Tibial artery (tissue), 4 donors: ENCODE measurements at places on chromosomes 2 and 18.

DNA sequence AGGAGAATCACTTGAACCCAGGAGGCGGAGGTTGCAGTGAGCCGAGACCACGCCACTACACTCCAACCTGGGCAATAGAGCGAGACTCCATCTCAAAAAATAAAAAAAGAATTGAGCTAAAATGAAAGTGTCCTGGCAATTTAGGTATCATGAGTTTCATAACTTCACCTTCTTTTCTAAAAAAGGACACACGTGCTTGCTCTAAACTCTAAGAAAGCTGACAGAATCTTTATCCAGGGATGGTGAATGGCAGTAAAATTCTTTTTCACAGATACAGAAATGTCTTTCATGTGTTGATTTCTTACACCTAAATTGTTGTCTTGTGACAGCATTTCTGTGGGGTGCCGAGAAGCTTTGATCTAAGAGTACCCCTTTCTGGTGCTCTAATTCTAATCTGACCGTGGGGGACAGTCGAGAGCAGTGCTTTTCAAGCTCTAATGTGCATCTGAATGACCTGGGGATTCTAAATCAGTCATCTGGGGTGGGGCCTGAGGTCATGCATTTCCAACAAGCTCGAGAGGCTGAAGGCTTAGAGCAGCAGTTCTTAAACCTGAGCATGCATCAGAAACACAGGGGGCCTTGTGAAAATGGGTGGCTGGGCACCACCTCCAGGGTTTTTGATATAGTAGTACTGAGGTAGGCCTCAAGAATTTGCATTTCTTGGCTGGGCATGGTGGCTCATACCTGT lies 42.1 kb upstream of the REL start:
- DNase-seq = no peak

GRCh38 chr18:77765468-77765867 lies 515.8 kb downstream of the GALR1 start:
- no peak for DNase-seq

GRCh38 chr2:236545814-236546480 lies 23.7 kb upstream of the ACKR3 start:
- no peak for DNase-seq

GRCh38 chr18:59070181-59070912 lies 69.3 kb upstream of the SEC11C start:
- peak; percentile 88 for DNase-seq

DNA sequence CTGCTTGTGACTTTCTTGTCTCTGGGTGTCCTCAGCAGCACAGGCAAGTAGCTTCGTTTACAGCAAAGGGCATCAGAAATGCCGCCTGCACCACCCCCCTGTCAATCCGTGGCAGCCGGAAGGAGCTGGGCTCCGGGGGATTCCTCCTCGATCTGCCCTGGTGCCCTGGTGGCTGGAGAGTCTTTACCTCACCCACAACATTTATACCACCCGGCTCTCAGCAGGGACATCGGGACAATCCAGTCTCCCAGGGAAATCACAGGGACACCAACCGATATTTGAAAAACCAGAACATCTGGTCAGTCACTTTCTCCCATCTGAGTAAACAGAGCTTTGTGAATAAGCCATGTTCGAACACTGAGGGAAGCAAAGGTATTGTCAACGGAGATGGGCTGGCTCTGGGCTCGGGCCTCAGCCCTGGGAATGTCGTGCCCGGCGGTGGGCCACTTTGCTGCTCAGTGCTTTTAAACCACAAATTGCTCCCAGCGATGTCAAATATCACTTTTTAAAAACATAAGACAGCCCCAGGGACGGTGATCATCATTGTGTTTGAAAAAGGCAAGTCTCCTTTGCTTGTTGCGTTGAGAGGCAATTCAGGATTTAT lies 210.0 kb upstream of the SALL3 start:
- DNase-seq = no peak

GRCh38 chr18:79741362-79741700 lies 56.4 kb upstream of the KCNG2 start:
- no peak for DNase-seq

GRCh38 chr2:150133623-150134022 lies 353.8 kb downstream of the RND3 start:
- DNase-seq = no peak

DNA sequence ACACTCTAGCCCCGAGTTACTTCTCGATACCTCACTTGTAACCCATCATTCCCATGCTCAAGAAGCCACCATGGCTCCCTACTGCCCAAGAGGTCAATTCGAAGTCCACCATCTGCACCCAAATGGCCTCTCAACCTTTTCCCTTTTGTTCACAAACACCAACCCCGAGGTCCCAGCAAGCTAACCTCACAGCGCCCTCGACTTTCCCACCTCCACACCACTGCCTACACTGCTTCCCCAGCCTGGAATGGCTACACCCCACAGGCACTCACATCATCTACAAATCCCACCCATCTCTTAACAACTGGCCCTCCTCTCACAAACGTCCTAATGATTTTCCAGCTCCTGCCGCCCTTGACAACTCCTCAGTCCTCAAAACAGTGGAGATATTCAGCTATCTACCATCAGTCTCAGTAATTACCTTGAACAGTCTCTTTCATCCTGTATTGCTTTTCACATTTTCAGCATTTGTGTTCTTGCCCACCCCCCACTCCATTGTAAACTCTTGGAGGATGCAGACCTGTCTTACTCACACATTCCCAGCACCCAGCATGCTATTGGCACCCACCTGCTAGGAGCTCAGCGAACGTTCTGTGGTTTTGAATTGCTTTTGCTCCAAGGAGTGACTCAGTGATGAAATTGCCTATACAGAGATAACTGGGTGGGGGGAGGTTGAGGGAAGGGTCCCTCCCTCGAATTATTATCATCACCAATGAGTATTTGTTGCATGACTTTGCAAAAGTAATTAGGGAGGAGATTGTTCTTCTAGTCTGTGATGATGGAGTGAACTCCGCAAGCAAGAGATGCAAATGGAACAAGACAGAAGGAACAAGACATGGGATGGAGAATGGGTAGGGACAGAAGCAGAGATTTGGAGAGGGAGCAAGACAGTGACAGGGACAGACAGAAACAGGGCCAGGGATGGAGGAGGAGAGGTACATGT lies 106.8 kb downstream of the CYP26B1 start:
- no peak for DNase-seq

DNA sequence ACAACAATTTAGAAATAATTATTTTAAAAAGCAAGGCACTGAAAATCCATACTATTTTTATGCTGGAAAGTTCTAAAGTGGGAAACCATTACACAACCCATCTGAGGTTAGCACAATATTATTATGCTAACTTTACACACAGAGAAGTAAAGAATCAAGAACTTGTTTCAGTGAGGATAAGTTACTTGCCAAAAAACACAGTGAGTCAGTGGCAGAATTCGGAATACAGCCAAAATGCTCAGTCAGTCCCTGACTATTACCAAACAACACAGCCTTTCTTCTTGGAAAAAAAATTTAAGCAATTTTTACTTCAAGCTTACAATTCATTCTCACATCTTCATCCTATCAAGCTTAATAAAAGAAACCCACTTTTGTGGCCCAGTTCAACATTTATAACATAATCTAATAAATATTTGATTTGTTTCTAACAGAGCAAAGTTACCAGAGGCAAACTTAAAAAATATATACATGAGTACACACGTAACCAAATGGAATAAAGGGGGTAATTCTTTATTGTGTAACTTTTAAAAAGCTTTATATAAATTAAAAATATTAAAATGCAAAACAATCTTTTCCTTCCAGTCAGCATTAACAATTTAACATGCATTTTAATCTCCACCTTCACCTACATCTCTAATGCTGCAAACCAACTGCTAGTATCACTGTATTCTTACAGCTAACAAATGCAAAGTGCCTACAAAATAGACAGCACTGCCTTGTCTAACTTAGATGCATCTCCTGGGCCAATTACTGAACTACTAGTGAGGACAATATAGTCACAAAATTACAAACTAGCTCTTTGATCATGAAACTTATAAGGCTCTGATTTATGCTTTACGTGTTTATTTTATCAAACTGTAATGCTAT lies 55.2 kb downstream of the CCDC88A start:
- DNase-seq = peak; percentile 69

DNA sequence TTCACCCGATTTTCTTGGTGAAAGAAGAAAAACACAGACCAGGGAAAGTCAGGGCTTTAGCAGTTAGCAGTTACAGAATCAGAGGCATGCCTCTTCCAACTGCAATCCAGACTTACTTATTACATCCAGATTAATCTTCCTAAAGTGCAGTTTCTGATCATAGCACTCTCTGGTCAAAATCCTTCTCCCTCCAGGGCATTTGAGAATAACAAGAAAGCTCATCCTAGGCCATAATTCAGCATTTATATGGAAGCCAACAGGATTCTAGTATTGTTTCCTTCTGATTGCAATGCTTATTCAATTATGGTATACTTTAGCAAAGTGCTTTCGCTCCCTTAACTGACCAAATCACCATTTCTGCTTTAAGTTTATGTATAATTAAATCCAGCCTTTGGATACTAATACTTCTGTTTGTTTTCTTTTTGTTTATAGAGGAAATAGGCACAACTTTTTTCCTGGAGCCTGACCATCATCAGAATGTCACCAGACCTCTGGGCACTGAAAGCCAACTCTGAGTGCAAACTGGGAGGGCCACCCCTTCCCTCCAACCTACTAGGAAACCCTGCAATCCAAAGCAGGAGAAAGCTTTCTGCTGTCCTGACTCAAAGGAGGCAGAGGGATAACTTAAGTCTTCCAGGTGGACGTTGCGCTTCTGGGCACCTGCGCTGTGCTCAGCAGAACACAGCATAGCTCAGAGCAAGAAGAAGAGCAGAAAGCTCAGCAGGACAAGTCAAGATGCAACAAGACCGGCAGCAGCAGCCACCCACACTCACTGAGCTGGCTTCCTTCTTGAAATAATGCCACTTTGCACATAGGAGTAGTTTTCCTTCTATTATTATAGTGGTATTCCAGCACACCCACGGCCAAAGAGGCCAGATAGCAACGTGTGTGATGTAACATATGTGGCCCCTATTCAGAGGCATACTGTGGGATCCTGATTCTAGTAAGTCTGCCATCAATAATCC lies 99.3 kb downstream of the STK39 start:
- no peak for DNase-seq

DNA sequence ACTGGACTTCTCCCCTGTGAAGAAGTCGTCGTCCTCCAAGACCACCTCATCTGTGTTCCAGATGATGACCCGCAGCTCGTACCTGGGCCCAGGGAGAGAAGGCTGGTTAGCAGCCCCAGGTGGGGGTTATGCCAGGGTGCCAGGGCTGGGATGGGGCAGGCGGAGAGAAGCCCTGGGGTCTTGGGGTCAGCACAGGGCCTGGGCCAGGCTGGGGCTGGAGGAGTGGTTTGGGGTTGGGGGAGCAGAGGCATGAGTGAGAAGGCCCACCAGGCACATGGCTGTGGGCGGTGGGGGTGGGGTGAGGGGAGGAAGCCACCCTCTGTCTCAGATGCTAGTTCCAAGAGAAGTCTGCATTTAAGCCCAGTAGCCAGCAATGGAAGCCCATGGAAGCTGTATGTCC lies 15.8 kb downstream of the OTOF start:
- DNase-seq = peak; percentile 46

DNA sequence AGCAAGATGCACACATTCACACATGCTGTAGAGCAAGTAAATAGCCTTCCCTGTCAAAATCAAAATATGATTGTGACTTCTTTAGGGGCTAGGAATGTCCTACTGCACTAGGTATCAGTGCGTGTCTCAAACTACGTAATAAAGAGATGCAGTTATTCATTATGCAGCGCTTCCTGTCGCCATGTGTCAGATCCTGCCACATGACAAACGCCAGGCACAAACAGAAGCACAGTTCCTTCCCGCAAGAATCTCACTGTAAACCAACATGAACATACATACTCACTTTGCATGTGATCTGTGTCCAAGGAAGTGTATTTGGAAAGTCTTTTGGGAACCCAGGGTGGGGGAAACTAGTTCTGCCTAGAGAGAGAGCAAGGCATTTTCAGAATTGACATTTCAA lies 599.9 kb downstream of the RNF144A start:
- DNase-seq = no peak

GRCh38 chr2:149858901-149859634 lies 271.5 kb upstream of the MMADHC start:
- no peak for DNase-seq

DNA sequence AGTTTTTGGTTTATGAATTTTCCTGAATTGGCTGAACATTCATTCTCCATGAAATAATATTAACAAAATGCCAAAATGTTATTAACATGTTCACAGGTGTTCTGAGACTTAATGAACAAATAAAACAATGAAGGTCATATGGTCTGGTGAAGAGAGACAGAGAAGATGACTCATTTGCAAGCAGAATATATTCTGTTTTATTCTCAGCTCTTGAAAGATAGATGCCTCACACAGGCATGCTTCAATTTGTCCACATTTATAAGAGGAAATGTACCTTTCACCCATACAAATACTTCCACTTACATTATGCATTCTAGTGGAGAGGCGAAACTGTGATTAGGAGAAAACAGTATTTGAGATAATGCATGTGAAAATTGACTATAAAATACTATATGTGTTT lies 75.4 kb upstream of the PGAP1 start:
- DNase-seq = no peak

DNA sequence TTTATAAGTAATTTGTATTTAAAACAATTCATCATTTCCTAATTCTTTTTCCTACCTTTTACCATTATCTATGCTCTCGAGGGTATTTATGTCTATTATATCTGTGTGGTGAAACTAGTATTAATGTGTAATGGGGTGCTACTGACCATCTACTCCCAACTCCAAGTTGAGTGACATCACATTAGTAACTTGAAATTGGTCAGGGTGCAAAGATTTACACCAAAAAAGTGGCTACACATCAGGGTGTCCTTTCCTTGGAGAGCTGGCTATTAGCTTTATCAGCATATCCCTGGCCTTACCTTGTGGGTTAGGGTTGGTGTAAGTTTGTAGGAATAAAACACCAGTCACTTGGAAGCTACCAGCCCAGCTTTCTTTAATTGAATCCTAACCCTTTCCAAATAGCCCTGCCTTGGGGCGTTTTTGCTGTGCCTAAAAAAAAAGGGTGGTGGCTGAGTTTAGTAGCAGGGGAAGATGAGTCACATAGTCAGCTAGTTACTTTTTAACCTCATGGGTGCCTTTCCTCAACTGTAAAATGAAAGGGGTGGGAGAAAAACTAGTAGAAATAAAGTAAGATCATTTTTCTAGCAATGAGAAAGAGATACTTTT lies 14.0 kb downstream of the ANXA4 start:
- no peak for DNase-seq

DNA sequence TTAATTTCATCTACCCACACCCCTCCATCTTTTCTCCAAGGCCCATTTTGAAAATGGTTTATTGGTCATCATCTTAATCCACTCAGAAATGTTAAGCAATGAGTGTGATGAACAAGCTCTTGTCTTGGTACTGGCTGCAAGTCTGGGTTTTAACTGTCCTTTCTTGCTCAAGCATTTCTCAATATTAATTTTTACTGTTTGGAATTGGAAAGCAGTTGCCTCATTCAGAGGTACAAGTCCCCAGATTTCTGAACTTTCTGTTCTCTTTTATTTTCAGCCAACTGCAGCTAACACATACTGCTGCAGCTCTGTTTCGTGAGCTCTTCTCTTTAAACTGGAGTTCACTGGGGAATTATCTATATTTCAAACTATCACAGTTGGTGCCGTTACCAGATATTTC lies 99.4 kb upstream of the TEX51 start:
- no peak for DNase-seq

GRCh38 chr2:1606046-1606400 lies 138.3 kb downstream of the PXDN start:
- no peak for DNase-seq
